ENCODE measurements at places on chromosomes 3 and 15.

- DNase-seq = no peak
Observed at GRCh38 chr3:168249205-168249549, 153.5 kb upstream of the GOLIM4 start.

- no peak for DNase-seq
Observed at GRCh38 chr15:41773729-41774061, 589 bp upstream of the MAPKBP1 start.

- no peak for DNase-seq
Observed at GRCh38 chr3:18295171-18295920, 129.8 kb downstream of the SATB1 start.

DNA sequence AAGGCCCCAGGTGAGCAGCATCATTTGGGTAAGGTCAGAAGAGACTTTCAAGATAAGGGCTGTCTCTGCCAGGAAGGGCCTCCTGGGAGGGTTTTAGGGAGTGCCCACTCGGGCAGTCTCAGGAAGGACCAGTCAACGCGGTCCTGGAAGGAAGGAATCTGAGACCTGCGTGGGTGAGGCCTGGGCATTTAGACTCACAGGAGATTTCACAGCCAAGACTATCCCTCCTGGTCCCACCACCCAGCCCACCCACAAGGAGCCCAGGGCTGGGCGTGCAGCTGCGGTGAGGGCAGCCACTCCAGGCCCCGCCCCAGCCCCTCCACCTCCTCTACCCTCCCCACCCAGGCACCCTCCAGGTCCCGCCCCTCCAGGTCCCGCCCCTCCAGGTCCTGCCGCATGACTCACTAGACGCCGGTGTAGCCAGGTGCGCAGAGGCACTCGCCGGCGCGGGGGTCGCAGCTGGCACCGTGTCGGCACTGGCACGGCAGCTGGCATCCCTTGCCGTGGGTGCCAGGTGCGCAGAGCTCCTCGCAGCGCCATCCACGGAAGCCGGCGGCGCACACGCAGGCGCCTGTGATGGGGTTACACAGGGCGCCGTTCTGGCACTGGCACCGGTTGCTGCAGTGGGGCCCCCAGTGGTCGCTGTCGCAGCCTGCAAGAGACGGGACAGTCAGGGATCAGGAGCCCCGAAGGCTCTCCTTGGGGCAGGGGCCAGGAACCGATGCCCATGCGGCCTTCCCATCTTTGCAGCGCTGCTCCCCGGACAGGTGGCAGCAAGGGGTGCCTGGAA lies 112.7 kb downstream of the RAB11A start:
- no peak for DNase-seq

- no peak for DNase-seq
Observed at GRCh38 chr3:15887261-15887660, 89.5 kb upstream of the ANKRD28 start.

DNA sequence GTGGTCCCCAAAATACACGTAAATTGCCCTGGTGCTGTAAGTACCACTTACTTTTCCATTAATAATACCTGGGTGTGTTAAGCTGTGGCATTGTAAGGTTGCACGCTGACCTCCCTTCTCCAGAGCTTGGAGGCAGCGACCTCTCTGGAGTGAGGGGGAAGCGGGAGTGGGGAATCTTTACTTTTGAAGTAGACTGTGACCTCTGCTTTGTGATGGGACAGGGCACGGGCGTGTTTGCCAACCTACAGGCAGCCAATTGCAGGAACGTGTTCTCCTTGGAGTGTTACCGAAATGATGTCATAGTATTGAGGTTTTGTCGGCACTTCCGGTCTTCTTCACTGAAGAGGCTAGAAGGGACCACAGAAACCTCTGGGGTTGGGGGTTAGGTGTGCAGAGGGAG lies 227.3 kb upstream of the C2CD4B start:
- DNase-seq = no peak

GRCh38 chr3:31105438-31106077 lies 211.1 kb upstream of the GADL1 start:
- no peak for DNase-seq

DNA sequence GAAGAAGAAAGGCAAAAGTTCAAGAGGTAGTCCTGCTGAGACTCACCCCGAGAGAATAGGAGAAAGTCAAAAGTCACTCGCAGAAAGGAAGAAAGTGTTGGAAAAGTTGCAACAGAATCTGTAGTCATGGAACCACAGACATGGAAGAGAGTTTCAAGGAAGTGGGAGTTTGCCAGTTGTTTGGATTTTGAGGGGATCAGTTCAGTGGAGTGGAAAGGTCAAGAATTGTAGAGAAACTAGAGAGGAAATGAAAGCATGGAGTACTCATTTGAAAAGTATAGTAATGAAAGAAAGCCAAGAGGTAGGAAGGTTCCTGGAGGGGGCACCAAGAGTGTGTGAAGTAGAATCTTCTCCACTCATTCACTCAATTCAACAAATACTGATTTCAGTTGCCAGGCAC lies 34.7 kb downstream of the SPTSSB start:
- DNase-seq = no peak

GRCh38 chr15:25600751-25601150 lies 161.9 kb upstream of the UBE3A start:
- DNase-seq = no peak

GRCh38 chr15:90711418-90711824 lies 5.7 kb upstream of the BLM start:
- no peak for DNase-seq

DNA sequence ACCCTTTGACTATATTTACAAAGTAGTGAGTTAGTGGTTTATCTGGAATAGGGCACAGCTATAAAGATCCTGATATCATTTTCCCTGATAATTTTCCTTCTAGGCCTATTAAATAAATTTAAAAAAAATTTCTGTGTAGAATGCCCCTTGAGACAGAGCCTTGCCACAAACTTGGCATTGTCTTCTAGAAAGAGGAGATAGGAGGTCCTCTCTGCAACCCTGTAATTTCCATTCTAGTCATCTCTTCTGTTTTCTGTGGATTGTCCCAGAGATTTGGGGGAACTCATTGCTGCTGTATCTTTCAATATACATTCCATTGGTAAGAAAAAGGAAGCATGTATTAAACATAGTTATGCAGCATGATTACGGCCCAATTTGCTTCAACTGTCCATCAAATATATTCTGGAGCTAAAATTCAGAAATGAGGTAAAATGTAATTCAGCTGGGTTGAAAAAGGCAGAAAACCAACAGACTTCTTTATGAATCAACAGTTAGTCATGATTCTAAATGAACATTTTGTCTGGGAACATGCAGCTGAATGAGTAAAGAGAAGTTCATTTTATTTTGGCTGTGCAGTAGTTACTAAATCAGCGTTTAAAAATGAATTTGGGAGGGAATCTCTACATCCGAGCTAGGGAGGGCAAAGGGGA lies 401.1 kb downstream of the NAALADL2 start:
- DNase-seq = no peak

- DNase-seq = no peak
Observed at GRCh38 chr15:69758810-69759790, 306.5 kb downstream of the RPLP1 start.

DNA sequence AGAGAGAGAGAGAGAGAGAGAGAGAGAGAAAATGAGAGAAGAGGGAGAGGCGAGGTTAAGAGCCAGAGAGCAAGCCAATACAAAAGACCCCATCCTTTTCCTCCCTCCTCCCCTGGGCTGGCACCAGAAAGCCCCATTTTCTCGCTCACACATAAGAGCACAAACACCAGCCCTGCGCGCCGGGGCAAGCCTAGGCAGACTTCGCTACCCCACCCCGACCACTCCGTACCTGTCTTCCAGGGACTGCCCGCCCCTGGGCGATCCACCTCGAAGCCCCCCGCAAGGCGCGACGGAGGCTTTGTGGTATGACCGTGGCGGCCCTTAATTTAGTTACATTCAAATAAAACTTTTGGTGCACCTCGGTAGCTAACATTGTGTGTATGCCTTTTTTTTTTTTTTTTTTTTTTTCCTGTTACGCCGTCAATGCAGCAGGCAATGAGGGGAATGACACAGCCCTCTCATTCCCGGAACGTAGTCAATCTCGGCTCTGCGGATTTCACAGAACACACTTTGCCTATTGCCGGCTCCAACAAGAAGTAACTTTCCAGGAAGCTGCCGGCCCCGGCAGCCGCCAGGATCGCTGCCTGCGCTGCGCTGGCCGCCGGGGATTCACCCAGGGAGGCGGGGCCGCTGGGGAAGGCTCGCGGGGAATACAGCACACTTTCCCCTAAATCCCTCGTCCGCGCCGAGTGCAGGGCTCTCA lies 7.7 kb downstream of the BCL6 start:
- DNase-seq = peak; percentile 33

GRCh38 chr15:63013052-63013808 lies 29.3 kb upstream of the TPM1 start:
- no peak for DNase-seq

DNA sequence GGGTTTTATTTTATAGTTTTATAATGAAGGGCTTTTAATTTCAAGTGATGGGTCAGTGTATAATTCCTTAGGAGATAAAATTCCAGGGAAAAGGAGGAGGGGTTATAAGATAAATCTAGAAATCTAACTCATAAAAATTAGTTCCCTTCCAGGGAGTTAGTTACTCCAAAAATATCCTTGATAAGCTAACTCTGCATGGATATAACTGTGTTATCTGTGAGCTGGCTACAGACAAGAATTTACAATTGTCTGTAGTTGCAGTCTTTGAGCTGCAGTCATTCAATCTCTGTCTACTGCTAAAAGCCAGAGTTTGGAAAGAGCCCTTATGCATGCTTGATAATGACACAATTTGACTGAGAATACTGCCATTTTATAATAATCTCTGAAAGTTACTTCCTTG lies 432.3 kb upstream of the TPRG1 start:
- DNase-seq = no peak

- no peak for DNase-seq
Observed at GRCh38 chr3:125612668-125613067, 17.4 kb upstream of the OSBPL11 start.

- no peak for DNase-seq
Observed at GRCh38 chr15:95450413-95450812, 880.1 kb upstream of the NR2F2 start.

GRCh38 chr3:188881954-188882641 lies 289.7 kb upstream of the TPRG1 start:
- DNase-seq = no peak

DNA sequence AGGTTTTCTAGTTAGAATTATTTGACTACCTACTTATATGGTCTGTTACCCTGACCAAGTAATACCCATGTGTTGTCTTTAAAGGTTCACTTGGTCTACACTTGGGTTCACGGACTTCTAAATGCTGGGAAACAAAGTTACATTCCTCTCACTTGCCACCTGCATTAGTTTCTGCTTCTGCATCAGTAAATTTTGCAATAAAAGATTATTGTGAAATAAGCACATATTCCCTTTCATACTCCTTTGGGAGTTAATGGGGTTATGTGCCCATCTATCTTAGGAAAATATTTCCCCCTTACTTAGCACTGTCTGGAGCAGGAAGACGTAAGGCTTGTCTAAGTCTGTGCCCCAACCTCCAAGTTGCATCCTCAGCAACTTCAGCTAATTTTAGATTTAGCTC lies 160.7 kb downstream of the FRMD5 start:
- DNase-seq = no peak

DNA sequence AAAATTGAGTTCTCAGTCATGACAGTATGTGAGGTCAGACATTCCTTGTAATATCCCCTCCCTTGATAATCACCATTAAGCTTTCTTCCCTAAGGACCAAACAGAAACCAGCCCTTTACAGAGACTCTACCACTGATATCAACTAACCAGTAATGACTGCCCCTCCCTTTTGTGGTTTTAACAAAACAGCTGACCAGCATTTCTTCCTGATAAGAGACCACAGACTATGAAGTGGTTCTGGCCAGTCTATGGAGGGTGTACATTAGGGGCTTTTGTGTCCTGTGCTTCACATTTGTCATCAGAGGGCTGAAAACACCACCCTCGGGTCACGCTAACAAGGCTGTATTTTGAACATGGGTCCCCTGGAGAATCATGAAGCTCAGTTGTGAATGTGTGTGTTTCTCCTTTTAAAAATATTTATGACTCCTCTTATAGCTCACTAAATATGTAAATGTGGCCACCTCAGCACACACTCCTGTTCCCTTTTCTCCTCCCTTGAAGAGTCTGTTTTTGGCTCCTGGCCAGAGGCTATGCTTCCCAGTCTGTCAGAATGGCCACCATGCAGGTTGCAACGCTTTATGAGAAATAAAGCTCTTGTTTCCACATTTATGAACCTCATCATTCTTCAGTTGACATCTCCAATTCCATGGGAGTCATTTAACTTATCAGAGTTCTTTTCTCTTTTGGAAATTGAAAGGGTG lies 239.3 kb downstream of the CPNE4 start:
- no peak for DNase-seq

DNA sequence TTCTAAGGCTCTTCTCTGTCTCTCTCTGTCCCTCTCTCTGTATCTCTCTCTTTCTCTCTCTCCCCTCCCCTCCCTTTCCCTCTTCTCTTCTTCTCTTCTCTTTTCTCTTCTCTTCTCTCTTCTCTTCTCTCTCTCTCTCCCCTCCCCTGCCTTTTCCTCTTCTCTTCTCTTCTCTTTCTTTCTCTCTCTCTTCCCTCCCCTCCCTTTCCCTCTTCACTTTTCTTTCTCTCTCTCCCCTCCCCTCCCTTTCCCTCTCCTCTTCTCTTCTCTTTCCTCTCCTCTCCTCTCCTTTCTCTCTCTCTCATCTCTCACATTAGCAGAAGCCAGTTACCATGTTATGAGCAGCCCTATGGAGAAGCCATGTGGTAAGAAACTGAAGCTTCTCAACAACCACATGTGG lies 25.0 kb upstream of the SLC25A36 start:
- no peak for DNase-seq

DNA sequence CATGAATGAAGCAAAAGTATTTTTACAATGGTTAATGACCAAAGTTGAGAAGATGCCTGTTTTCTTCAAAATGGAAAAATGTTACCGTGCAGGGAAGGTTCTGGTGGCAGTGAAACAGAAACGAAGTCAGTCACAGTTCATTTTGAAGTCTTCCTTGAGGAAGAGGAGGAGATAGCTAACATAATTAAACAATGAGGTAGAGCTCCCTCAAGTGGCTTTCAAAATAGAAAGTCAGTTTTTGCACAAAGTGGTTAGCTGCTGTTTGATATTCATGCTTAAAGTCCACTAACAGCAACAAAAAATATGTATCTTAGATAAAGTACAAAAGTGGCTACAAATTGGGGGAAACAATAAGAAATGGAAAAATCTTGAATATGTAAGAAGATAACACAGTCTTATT lies 87.3 kb downstream of the TFG start:
- DNase-seq = no peak

DNA sequence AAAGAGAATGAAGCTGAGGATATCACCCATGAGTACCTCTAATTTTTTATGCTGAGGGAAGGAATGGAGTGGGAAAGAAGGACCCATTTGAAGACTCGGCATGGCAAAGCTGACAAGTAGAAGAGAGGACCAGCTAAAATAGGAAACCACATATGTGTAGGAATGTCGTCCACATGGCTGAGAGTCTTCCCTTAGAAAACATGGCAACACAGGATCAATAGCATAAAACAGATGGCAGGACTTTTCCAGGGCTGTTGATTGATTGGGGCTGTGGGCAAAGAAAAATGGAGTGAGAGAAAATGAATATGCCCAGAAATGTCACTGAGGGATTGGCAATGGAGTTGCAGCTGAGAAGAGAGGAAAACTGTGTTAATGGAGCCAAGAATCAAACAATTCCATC lies 76.2 kb upstream of the PRICKLE2 start:
- no peak for DNase-seq

- DNase-seq = no peak
Observed at GRCh38 chr3:138097192-138098172, 17.9 kb downstream of the DZIP1L start.

Measured in activated gamma-delta T cell (primary cell).